Neural crest cell (in vitro differentiated cells): ENCODE measurements at places on chromosomes 13 and 19. TPM values are rescaled to one million over a fixed set of nuclear protein-coding genes. Genes with fewer than 3 reads are reported as not detected.

KLF1 gene
- 0.18 TPM in 1 of 2 replicates, not detected in the other for total RNA-seq

ZNF577 gene
- 15.7 and 20.4 TPM in 2 replicates for total RNA-seq

DNA sequence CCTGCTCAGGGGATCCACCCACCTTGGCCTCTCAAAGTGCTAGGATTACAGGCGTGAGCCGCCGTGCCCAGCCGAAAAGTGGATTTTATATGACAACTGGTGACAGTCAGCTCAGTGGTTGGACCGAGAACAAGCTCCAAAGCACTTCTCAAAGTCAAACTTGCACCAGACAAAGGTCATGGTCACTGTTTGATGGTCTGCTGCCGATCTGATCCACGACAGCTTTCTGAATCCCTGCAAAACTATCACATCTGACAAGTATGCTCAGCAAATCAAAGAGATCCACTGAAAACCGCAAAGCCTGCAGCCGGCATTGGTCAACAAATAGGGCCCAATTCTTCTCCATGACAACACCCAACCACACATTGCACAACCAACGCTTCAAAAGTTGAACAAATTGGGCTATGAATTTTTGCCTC is 21.6 kb upstream of the NAA16 start:
- peaks cover 5% of the 10 kb centered on the region for H3K36me3 ChIP-seq
- H3K4me3 ChIP-seq: no peak overlapping the region
- no peak overlapping the region for H3K27ac ChIP-seq
- no peaks in the 10 kb centered on the region for H3K4me1 ChIP-seq

ZNF699 gene
- 6.7 and 7.3 TPM in 2 replicates for total RNA-seq

ZNF540 gene
- total RNA-seq: 1.0 and 1.3 TPM in 2 replicates
